ENCODE measurements at places on chromosomes 12 and 14. TPM values are rescaled to one million over a fixed set of nuclear protein-coding genes. Genes with fewer than 3 reads are reported as not detected.

IGF1 gene
- 7.1 TPM for total RNA-seq

KRT8 gene
- 1.9 TPM for total RNA-seq

CYP46A1 gene
- total RNA-seq = 6.1 TPM

DNA sequence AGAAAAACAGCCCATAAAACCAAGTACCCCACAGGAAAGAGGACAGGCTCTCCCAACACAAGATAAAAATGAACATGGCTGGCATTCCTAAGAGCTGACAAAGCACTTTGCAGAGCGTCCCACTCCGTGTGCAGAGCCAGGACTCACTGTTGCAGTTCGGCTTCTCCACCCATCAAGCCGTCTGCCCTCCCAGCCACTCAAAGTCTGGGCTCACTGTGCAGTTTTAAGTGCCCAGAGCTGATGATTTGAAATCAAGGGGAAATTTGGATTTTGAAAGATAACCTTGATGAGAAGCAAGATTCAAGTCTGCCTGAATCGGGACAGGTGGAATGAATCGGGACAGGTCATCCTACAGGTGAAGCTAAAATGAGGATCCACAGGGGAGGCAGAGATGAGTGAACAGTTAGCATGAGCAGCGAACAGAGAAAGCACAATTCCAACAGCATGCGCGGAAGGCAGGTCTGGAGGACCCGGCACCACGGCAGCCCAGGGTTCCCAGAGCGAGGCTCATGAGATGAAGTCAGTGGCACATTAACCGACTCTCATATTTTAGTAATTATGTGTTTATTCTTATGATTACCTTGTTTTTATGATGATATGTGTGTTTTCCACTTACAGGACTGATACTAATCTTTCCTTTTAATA lies 39.8 kb upstream of the GPR68 start:
- no peak for DNase-seq

TPH2 gene
- total RNA-seq = 1.00 TPM

DNA sequence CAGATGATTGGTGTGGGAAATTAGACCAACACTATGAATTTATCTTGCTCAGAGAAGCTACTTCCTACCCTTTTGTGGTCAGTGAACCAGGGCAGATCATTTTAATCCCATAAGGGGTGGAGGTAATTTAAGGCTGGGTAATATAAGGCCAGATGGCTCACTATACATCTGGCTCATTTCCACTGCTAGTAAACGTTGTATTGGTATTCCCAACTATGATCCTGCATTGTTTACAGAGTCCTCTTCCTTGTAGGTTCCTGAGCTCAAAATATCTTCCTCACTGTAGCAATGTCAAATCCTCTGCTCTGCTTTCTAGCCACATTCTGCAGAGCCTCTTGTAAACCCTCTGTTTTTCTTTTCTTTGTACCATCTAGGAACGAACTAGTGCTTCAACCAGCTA lies 93.0 kb upstream of the MGAT4C start:
- no peak for DNase-seq

- no peak for DNase-seq
Observed at GRCh38 chr12:56300644-56301464, 724 bp upstream of the CS start.

DNA sequence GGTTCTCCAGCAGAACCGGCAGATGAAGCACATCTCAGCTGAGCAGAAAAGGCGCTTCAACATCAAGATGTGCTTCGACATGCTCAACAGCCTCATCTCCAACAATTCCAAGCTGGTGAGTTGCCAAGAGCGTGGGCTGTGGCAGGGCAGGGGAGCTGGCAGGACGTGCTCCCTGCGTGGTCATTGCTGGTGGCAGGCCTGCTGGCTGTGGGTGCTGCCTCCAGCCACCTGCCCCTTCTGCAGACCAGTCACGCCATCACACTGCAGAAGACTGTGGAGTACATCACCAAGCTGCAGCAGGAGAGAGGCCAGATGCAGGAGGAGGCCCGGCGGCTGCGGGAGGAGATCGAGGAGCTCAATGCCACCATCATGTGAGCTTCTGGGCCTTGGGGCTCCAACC lies 35.8 kb downstream of the IL31 start:
- DNase-seq = peak; percentile 34

DNA sequence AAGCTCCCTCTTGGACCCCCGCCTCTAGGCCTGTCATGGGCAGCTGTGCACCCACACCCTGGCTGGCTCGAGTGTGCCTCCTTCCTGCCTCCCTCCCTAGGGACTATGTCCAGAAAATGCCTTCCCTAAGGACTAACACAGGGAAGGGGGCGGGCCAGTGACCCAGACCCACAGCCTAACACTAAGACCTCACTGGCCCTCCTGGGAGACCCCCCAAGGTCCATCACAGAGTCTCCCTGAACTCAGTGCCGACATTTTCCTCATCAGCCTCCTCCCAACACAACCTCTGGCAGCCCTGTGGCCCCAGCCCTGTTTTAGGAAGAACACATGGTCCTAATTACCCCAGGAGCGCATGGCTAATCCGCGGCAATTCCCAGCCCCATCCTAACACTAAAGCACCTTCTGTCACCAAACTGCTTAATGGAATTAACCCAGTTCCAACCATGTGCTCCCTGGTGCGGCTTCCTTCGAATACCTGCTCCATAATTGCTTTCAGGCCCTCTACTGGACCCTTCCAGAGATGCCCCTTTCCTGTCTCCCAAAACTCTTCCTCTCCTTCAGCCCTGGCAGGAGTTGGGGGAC lies 5.6 kb downstream of the MSI1 start:
- no peak for DNase-seq

DNA sequence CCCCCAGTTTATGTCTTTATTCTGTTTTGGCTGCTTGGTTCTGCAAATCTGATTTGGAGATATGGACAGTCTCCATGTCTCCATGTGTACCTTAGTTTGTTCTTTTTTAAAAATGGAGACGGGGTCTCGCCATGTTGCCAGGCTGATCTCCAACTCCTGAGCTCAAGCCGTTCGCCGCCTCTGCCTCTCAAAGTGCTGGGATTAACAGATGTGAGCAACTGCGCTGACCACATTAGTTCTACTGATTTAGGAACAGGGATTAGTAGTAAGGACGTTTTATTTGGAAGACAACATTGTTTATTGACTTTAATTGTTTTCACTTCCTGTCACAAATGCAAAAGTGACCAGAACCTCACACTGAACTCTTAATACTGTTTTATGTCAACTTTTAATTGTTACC lies 14.7 kb downstream of the AEBP2 start:
- DNase-seq = no peak

GRCh38 chr12:103735291-103735690 lies 105.7 kb downstream of the NT5DC3 start:
- DNase-seq = no peak

DNA sequence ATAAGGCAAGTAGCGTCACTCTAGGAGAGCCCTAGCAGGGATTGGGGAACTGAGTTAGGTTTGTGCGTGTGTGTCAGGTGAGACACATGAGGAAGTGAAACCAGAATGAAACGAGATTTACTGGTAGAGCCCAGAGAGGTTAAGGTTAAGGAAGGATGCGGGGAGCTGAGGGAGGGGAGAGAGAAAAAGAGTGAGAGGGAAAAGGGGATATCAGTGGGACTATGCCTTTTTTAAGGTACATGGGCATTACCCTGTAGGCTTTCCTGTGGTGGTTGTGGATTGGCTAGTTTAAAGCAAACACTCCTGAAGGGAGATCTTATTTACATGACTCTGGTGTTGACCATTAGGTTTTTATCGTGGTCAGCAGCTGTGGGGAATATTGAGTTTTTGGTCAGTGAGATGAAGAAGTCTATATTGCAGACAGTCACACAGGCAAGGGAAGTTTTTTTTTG lies 13.9 kb downstream of the ZDHHC17 start:
- DNase-seq = no peak

DNA sequence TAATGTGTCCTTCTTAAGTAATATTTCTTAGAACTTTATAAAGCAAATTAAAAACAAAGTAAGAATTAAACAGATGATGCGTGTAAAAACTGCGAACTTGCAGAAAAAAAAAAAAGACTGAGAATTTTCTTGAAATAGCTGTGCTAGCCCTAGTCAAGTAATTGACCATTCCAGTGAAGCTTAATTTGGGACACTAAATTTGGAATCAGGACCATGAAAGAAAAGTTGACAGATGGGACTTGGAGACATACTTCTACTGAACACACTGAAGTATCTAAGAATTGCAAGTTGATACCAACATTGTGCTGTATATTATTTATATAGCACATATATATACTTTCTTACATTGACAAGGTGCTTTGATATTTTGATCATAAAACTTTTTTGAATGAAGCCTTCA lies 386.6 kb downstream of the KCNH5 start:
- DNase-seq = no peak

- DNase-seq = no peak
Observed at GRCh38 chr14:30710876-30711275, 88.8 kb downstream of the SCFD1 start.

DNA sequence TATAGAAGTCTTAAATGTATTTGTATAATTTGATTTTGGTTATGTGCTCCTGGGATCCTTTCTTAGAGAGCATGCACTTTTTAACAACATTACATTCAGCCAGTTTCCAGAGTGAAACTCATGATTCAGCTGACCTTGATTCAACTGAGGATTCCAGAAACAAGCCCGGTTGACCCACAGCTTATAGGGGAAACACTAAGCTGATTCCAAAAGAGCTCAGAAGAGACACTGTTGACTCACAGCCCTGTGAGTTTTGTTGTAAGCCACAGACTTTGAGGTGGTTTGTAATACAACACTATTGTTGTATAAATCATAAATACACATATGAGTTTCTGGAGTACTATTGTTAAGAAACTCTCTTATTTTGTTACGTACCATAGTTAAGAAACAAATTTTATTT lies 133.8 kb upstream of the MGAT4C start:
- DNase-seq = no peak

- DNase-seq = peak; percentile 42
Observed at GRCh38 chr12:122880668-122881067, 15.3 kb downstream of the VPS37B start.

DNA sequence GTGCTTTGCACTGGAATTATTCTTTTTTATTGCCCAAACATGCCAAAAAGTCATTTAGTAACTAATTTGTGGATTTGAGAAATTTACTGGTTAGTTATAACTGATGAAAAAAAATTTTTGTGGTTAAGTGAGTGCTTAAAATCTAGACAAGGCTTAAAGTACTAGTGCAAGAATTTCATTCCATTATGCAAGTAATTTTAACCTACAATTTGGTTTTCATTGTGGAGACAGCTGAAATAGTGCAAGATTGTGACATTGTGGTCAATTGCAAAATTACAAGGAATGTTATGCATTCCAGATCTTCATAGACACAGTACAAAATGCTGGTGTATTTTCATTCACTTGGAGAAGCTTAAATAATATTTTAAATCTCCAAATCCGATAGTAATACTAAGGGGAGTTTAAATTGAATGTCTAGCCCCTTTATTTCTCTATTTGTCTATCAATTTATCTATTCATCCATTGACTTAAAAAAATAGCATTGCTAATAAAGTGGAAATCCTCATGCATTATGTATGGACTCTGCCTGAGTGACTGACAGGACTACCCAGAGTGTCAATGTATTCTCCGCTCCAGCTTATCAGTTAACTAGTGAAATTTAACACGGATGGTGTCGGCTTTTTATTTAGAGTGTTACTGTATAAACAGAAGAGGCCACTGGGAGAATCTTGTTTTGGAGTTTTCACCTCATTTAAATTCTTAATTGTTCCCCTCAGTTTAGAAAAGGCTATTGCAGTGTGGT lies 125.9 kb downstream of the ALX1 start:
- no peak for DNase-seq

- no peak for DNase-seq
Observed at GRCh38 chr12:50453872-50454271, 50.9 kb upstream of the DIP2B start.
